ENCODE measurements at places on chromosomes 12 and 14.

DNA sequence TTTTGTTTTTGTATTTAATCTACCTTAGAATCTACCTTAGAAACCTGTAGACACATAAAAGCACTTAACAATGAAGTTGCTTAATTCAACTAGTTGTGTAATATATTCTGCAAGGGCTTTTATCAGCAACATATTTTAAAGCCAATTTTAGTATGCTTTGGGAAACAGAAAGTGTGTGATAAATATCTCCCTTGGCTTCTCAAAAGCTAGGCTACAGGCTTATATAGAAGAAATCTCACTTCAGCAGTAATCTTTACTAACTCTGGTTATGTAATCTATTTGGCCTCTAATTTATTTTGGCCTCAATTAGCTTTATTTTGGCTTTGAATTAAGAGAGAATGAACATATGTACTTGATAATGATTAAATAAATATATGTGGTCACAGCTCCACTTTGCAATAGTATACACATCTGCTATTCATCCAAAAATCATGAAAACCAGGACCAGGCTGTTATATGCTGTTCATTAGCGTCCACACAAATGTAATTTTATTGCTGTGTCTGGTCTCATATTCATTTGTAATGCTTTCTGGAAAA lies 37.2 kb downstream of the LRP6 start:
- DNase-seq: no peak

GRCh38 chr12:77630790-77631445 lies 199.8 kb upstream of the NAV3 start:
- DNase-seq: no peak

DNA sequence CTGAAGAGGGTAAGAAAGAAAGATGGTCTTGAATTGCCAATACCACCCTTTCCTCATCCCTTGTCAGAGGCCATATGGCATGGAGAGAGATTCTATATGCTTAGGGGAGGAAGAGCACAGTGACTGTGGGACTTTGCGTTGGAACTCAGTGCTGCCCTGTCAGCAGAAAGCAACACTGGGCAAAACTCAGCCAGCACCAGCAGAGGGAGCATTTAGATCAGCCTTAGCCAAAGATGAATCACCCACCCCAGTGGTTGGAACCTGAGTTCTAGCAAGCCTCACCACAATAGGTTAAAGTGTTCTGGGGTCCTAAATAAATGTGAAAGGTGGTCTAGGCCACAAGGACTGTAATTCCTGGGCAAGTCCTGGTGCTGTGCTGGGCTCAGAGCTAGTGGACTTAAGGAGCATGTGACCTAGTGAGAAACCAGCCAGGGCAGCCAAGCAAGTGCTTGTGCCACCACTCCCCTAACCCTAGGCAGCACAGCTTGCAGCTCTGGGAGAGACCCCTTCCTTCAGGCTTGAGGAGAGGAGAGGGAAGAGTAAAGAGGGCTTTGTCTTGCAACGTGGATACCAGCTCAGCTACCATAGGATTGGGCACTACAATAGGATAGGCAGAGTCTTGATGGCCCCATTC lies 11.4 kb upstream of the BCAT1 start:
- no peak for DNase-seq

- no peak for DNase-seq
Measured at GRCh38 chr12:121009741-121010140, 6.5 kb downstream of the C12orf43 start.

DNA sequence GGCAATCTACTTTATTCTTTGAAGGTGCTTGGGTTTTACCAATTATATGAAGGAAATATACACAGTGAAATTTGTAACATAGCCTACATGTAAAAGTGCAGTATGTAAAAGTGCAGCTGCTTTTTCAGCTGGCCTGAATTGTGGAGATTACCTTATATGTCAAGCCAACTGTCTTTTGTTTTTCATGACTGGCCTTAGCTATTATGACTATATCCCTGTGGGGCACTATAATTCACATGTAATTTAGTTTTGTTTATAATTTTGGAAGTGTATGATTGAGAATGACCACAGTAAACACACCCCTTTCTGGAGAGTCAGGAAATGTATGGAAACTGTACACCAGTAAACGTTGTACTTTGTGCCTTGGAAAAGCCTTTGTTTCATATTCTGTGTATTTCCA lies 435.0 kb upstream of the STXBP6 start:
- no peak for DNase-seq

DNA sequence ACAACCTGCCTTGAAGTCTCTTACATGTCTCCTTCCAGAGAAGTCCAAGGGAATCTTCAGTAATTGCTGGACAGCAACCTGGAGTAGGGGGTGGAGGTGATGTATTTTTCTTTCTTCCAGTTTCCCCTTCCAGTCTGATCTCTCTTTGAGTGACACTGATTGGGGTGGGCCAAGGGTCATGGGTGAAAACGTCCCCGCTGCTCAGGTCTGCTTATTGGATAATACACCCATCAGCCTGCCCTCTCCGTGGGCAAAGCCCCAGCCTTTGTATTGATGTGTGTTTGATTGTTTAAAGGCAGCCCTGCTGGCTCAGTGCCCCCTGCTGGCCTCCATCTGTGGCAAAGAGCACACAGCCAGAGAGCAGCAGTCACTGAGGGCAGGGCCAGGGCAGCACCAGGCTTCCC lies 35.7 kb upstream of the ATP2A2 start:
- no peak for DNase-seq

DNA sequence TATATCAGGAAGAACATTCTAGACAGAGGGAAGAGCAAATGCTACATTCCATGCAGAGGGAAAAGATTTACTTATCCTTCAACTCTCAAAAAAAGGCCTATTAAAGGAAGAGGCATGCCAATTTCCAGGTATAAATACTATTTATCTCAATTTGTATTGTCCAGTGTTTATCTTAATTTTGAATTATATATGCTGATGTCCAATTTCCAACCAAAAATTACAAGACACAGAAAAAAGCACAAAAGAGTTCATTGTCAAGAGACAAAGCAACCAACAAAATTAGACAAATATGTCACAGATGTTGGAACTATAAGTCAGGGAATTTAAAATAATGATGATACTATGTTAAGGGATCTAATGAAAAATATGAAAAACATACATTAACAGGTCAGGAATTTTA lies 286.6 kb upstream of the SFSWAP start:
- no peak for DNase-seq

- no peak for DNase-seq
Measured at GRCh38 chr12:124993626-124994436, at the start of gene BRI3BP. BRI3BP (plus strand) TSS chr12:124993645; CDS start chr12:124993791, 146 bp downstream.

All from GOT3 (cell line).